Pancreas (tissue), 10 donors: ENCODE measurements at places on chromosomes 3 and 15. TPM values are rescaled to one million over a fixed set of nuclear protein-coding genes. Genes with fewer than 3 reads are reported as not detected.

The PDCD6IP gene
- 80.0 TPM for total RNA-seq

The CHRM5 gene
- total RNA-seq = not detected

The TP63 gene
- total RNA-seq = not detected

The GALNT15 gene
- 1.7 TPM for total RNA-seq
